ENCODE measurements at places on chromosomes 3 and 15.

GRCh38 chr3:39189959-39190269, 2.5 kb downstream of the XIRP1 start:
- DNase-seq: no peak

GRCh38 chr3:152471814-152472671, 203.3 kb downstream of the MBNL1 start:
- DNase-seq: peak; percentile 39

GRCh38 chr15:68693071-68693470, 114.3 kb downstream of the CORO2B start:
- DNase-seq: no peak

GRCh38 chr3:80733522-80734176, 965.9 kb upstream of the ROBO1 start:
- DNase-seq: peak; percentile 63

DNA sequence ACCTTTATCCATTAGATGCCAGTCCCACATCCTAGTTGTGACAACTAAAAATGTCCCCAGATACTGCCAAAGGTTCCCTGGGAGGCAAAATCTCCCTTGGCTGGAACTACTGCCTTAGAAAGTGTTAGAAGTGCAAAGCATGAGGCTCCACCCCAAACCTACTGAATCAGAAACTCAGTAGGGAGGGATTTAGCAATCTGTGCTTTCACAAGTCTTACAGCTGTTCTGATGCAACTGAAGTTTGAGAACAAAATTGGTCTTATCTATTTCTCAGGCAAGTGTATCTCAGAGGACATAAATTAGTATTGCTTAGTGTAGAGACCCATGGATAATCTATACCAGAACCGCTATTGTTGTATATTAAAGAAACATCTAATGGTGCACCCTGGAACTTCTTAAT, 70.2 kb downstream of the CLDN1 start:
- DNase-seq: no peak

GRCh38 chr3:49119439-49119838, 1.2 kb downstream of the USP19 start:
- no peak for DNase-seq

DNA sequence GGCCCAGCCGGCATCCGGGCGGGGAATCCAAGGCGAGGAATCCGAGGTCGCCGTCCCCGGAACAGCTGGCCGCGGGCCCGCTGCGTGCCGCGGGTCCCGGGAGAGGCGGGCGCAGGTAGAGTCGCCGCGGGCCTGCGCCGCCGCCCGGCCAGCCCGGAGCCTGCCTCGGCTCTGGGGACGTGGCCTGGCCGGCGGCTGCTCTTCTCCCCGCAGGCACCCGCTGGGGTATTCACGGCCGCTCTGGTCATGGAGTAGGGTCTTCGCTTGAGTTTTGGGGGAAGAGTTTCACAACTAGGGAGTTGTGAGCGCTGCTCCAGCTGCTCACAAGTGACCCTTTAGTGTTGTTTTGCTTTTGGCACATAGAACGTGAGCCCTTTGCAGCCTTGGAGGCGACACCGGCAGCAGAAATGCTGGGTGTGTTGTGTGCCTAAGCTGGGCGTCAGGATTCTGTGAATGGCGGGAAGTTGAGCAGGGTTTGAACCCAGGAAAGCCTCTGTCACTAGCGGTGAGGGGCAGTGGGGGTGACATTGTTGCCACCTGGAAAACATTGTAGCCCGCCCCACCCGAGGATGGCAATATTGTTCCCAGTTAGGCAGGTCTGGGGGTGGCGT, 4.0 kb downstream of the TRIM71 start:
- DNase-seq: no peak

GRCh38 chr15:51132384-51133139, 37.9 kb upstream of the TNFAIP8L3 start:
- peak; percentile 93 for DNase-seq

- no peak for DNase-seq
These were observed 127.5 kb upstream of the SUCLG2 start for GRCh38 chr3:67781871-67782270.

DNA sequence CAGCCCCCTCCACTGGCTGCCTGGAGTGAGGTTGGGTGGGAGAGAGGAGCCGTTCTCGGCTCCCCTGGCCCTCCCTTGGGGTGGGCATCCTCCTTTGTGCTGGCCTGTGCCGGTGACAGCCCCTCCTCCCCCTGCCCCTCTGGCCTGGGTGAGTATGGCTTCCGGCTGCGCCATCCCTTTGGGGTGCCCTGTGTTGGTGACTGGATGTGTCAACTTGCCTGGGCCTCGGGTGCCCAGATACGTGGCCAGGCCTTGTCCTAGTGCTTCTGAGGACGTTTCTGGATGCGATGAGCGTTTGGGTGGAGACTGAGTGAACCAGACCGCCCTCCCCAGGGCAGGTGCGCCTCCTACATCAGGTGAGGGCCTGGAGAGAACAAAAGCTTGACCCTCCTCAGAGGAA, 59.7 kb downstream of the PLXNA1 start:
- DNase-seq: no peak
